ENCODE measurements at places on chromosomes 3 and 15.

DNA sequence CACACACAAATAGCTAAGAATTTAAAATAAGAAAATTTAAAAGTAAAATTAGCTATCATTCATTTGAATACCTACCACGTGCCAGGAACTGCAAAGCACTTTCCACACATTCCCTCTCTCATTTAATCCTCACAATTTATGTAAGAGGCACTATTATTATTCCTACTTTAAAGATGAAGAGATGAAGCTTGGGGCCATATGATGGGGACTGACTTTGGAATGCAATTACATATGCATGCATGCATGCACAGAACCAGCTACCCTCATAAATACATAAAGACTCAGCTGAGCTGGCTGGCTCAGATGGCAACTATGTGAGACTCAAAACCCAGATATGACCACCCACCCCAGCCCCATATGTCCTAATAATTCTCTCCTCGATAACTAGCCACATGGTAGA lies 31.7 kb upstream of the THUMPD3 start:
- DNase-seq = no peak

DNA sequence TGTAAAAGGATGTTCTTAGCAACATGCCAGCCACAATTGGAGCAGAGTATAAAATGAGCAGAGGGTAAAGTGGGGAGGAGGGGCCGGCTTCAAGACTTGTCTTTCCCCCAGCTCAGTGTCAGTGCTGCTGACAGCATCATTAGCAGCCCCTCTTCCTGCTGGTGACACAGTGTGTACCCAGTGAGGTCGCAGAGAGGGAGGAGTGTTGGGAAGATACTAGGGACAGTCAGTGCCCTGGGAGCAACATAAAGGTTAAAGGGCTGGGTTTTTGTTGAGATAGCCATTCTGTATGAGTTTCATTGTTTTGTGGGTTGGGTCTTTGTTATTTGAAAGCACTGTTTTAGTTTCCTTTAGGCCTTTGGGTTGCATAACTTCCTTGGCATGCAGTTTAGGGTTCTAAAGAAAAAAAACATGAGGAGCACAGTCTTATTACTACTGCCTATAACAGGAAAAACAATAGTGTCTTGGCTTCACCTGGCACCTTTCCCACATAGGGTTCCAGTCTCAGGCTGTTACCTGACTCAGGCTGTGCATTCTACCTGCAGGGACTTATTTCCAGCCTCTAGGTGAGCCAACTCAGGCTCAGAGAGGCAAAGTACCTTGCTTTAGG lies 94.1 kb upstream of the SKOR1 start:
- no peak for DNase-seq

GRCh38 chr3:53375019-53375418 lies 27.7 kb upstream of the DCP1A start:
- DNase-seq = peak; percentile 42

- no peak for DNase-seq
Measured at GRCh38 chr3:2957115-2957514, 153.1 kb downstream of the IL5RA start.

- no peak for DNase-seq
Measured at GRCh38 chr3:126024049-126024854, 55.3 kb downstream of the ROPN1B start.

GRCh38 chr3:11924518-11924917 lies 77.8 kb upstream of the TAMM41 start:
- DNase-seq = no peak

DNA sequence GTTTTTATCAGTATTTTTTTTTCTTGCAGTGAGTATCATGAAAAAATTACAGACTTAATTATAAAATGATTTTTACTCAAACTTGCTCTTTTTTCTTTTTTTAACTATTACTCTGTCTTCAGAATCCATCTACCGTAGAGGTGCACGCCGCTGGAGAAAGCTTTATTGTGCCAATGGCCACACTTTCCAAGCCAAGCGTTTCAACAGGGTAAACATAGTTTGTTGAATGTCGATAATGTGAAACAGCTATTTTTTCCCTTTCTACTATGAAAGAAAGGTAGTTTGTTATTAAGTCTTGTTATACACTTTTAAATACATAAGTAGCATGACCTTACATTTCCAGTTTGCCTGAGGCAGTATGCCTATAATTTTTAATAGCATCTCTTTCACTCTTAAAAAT lies 45.6 kb downstream of the PRKCI start:
- no peak for DNase-seq

DNA sequence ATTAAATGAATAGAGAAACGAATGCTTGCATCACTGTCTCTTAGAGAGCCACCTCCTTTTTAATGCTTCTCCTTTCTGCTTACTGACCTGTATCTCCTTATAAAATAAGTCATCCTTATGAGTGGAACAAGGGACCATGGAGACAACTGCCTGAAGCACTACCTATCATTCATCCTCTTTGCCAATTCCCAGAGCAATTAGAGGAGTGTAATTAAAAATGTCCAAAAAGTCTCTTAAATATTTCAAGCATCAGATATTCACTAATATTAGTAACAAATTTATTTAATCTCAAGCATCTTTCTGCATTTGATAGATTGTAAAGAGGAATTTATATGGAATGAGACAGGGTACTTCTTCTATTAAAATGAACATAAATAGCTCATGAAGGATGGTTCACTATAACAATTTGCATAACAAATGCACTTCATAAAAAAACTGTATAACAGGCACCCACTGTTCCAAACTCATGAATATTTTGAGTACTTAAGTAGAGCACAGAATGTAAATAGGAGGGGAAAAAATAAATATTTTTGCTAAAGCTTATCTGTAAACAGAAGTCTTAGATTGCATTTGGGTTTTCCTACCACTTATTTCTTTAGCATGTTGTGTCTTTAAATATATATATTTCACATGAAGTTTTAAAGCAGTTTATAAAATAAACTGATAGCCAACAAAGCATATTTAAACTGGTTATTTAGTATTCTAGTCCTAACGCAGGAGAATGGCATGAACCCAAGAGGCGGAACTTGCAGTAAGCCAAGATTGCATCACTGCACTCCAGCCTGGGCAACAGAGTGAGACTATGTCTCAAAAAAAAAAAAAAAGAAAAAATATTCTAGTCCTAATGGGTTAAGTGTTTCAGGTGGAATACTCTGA lies 269.3 kb downstream of the TBL1XR1 start:
- no peak for DNase-seq

- DNase-seq = no peak
Measured at GRCh38 chr15:76337696-76338485, 1.3 kb downstream of the ISL2 start.

DNA sequence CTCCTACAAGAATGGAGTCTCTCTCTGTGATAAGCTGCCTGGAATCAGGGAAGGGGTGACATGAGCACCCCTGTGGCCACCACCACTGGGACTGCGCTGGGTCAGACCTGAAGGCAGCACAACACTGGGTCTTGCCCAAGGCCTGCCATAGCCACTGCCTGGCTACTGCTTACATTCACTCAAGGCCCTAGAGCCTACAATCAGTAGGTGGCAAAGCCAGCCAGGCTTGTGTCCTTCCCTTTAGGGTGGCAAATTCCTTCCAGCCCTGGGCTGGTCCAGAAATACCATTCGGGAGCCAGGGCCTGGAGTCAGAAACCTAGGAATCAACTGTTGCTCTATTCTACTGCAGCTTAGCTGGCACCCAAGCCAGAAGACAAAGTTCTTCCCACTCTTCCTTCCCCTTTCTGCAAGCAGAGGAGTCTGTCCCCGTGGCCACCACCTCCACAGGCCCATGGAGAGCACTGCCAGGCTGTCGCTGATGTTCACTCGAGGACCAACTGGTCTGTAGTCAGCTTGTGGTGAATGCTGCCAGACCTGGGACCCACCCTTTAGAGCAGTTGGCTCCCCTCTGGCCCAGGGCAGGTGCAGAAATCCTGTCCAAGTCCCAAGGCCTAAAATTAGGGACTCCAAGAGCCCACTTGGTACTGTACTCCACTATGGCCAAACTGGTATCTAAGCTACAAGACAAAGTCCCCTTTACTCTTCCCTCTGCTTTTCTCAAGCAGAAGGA lies 307.4 kb downstream of the THSD4 start:
- DNase-seq = no peak

DNA sequence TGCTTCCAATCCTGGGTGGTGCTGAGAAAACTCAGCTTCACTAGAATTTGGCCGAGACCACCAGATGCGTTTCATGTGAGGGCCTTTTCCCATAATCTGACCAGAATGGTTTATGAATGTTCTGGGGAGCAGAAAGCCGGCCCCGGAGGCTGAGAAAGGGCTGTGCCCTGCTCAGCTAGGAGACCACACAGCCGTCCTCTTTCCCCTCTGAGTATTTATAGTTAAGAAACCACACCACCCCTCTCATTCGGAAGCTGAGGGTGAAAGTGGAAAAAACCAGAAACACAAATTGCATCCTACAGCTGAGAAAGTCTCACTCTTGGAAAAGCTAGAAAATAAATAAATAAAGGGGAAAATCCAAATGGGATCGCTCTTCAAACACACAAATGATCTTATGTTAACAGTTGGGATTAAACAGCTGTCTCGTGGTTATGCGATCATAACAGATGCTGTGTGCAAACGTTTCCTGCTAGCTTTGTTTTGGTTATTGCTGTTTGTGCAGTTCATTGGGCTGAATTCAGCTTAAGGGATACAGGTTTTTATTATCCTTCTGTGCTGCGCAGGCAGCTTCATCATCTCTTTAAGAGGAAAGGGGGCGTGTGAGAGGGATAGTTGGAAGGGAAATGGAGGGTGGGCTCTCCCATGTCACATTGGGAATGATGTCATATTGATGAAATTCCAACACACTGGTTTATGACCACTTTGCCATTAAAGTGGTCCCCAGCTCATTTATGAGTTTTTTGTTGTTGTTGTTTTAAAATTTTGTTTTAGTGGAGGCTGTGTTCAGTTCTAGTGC lies 1026.2 kb upstream of the NR2F2 start:
- peak; percentile 17 for DNase-seq

GRCh38 chr3:129837065-129837642 lies 56.4 kb downstream of the TMCC1 start:
- no peak for DNase-seq

DNA sequence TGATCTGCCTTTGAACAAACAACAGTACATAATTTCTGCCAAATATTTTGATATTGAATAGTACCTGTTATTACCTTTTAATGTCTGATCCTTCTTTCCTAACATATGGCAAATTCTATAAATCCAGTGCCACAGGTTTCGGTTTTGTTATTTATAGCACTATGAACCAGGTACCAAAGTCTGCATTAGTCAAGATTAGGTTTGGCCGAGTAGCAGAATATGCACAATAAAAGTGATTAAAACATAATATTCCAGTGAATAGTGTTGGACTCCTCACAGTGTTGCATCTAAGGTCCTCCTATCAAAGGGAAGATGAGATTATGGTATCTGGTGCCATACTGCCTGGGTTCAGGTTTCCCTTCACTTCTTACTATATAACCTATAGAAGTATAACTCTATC lies 599.0 kb downstream of the ZPLD1 start:
- DNase-seq = no peak

DNA sequence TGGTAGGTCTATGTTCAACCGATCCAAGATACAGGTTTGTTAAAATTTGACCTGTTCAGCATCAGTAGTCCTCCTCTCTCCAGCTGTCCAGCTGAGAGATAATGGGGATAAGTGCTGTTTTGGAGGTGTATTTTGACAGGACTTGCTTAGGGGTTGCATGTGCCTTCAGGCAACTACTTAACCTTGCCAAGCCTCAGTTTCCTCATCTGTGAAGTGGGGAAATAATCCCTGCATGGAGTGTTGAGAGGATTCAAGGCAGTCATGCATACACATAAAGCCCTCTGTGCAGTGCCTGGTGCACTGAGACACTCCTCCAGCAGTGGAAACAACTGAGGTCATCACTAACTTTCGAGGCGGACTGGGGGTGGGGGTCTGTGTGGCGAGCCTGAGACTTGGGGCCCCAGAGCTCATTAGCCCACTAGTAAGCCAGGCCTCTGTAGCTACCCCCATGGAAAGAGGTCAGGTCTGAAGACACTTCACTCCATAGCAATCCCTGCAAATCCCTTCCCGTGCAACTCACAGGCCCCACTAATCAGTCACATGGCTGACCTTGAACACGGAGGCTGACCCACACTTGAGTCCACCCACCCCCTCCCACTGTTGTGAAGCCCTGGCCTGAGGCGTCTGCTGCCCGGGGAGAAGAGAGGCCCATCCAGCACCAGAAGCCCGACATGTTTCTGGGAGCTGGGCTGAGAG lies 25.9 kb upstream of the SLC6A6 start:
- DNase-seq = no peak

DNA sequence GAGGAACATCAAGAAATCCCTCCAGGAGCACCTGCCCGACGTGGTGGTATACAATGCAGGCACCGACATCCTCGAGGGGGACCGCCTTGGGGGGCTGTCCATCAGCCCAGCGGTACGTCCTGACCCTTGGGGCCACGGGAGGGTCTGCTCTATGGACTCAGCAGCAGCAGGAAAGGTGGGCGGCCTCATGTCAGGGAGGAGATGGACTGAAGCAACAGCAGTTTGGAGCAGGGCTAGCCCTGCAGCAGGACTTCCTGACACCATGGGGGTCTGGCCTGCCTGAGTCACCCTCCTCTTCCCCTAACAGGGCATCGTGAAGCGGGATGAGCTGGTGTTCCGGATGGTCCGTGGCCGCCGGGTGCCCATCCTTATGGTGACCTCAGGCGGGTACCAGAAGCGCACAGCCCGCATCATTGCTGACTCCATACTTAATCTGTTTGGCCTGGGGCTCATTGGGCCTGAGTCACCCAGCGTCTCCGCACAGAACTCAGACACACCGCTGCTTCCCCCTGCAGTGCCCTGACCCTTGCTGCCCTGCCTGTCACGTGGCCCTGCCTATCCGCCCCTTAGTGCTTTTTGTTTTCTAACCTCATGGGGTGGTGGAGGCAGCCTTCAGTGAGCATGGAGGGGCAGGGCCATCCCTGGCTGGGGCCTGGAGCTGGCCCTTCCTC lies 24.2 kb downstream of the HDAC11 start:
- no peak for DNase-seq

DNA sequence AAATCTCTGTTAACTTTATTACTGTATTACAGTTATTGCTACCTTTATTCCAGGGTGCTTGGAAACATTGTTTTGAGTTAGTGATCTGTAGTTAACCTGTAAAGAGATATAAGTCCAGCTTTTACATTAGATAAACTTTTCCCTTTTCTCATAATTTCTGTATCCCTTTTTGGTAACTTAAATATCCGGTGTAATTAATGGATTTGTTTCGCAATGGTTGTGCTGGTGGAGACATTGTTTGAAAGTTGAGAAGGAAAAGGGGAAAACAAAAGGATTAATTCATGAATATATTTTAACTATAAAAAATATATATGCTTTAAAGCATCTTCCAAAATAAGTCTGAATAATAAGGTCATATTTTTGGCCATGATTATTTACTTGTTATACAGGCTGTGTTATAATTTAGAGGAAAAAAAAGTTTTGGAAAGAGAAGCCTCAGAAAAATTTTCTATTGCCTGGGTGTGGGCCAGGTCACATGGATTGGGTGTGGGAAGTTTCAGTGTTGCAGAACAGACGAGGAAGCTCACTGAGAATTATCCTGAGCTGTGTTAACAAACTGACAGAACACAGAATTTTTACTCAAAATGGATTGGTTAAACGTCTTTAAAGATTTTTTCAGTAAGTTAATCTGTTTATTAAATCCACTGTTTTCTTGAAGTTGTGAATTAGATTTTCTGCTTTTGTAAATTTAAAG lies 27.7 kb upstream of the IL20RB start:
- DNase-seq = peak; percentile 23

GRCh38 chr15:37995461-37996347 lies 61.3 kb downstream of the TMCO5A start:
- peak; percentile 76 for DNase-seq
